Activated CD4-positive, alpha-beta T cell treated with anti-CD3 and anti-CD28 coated beads, Interleukin-2, amount 10 ng/mL, durations not matched to agents 7 days and 5 days (primary cell): ENCODE measurements at places on chromosomes 3 and 15.

DNA sequence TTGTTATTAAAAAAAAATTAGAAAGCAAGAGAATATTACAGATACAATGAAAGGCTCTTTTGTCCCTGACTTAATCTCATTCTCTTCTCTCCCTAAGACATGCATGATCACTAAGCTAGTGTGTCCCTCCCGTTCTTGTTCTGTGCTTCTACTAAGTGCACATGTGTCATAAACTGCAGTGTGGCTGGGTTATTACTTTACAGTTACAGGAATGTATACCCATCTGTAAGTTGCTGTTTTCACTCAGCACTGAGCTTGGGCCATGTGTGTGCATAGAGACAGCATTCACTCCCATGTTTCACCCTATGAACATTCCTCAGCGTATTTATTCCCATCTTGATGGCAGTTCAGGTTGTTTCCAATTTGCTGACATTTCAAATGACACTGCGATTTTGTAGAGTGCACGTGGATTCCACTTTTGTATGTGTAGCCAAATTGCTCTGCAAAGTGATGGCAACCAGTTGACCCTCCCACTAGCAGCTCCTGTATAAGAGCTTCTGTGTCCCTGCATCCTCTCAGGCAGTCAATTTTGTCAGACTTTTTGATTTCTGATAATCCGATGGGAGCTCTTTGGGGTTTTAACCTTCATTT is 145.8 kb upstream of the UBE2E1 start:
- DNase-seq, result no peak

DNA sequence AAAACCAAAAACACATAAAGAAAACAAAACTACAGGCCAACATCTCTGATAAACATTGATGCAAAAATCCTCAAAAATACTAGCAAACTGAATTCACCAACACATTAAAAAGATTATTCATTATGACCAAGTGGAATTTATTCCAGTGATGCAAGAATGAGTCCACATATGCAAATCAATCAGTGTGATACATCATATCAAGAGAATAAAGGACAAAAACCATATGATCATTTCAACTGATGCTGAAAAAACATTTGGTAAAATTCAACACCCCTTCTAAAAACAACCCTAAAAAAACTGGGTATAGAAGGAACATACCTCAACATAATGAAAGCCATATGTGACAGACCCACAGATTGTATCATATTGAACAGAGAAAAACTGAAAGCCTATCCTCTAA is 265.6 kb upstream of the DCBLD2 start:
- DNase-seq, result no peak

GRCh38 chr3:158683230-158683962 is 10.9 kb upstream of the LXN start:
- DNase-seq, result no peak

DNA sequence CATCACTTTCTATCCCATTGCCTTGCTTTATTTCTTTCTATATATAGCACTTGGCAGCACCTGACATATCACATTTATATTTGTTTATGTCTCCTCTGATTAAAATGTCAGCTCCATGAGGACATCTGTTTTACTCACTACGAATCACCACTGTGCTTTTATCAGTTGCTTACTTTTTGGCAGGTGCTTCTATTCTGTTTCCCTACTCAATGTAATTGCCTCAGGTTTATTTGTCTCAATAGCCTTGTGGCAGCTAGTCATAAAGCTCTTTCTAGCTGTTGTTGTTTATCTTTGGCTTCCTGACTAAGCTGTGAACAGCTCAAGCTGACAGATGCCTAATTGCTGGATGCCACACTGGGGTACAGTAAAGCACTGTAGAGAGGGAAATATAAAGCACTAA is 85.5 kb downstream of the VPS13C start:
- DNase-seq, result no peak
